ENCODE measurements at places on chromosomes 7 and 10.

- DNase-seq, result no peak
These were observed 118.0 kb downstream of the PPP1R3A start for GRCh38 chr7:113800826-113801225.

DNA sequence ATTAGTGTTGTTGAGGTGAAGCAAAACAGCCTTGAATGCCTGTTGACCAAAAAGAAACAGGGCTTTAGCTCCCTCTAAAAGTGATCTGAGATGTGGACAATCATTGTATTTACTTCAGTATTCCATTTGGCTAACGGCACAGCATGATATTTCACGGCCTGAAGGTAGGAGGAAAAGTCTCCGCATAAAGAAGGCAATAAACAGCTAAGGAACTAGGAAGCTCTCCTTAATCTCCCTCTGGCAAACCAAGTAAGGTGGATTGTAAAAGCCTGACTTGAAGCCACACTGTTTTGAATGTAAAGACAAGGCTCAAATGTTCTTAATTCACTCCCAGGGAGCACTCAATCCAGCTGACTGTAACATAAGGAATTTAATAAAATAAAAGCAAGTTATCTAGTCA lies 160.0 kb upstream of the ZNF804B start:
- no peak for DNase-seq

GRCh38 chr7:90879924-90880323 lies 283.8 kb downstream of the CDK14 start:
- DNase-seq, result no peak

DNA sequence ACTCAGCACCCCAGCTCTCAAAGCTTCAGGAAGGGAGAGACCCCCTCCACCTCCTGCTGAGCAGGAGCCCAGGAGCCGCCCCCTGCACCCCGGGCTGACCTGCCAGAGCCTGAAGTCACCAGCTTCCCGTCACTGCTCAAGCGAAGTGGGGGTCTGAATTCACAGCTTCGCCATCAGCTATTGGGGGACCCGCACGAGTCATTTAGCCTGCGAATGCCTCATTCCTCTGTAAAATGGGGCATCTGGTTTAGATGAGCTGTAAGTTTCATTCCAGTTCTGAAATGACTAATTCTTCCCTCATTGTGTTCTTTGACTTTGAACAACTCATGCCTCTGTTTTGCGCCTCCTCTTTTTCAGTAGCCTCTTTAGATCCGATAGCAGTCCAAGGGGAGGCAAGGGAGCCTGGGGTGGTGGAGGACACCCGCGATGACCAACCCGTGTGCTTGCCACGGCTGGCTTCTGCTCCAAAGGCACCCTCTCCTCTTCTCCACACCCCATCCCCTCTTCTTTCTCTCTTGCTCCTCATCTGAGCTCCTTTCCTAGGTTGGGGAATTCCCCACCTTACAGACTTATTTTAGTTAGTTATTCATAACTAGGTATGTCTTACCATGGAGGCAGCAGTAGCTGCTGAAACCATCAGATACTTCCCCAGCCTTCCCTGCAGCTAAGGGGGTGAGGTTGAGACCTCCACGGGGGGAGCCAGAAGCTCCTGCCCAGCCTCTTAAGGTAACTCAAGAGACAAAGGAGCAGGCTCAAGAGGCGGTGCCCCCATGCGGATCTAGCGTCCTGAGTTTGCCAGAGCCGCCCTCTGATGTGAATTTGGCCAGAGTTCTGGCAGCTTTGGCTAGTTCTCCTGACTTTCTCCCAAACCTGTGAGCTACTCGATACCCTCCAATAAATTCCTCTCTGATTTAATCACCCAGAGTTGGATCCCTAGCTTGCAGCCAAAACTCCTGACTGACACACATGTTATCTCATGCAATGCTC lies 47.7 kb downstream of the RBM17 start:
- DNase-seq, result no peak

- no peak for DNase-seq
These were observed 72.7 kb downstream of the ELFN1 start for GRCh38 chr7:1742555-1743303.

DNA sequence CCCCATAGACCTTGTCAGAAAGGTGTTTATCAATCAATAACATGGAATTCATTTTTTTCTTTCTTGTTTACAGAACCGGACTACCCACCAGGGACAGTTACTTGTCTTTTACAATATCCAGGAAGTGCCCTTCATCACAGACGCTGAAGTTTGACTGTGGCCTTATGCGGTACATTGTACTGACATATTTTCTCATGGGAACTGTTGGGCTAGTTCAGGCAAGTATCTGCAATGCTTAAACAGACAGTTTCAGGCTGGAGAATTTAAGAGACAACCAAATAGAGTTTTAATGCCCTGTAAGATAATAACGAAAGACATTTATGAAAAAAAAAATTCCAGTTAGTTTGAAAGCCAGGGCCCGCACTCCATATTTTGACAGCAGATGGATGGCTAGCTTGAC lies 246.4 kb downstream of the GATA3 start:
- DNase-seq, result no peak

DNA sequence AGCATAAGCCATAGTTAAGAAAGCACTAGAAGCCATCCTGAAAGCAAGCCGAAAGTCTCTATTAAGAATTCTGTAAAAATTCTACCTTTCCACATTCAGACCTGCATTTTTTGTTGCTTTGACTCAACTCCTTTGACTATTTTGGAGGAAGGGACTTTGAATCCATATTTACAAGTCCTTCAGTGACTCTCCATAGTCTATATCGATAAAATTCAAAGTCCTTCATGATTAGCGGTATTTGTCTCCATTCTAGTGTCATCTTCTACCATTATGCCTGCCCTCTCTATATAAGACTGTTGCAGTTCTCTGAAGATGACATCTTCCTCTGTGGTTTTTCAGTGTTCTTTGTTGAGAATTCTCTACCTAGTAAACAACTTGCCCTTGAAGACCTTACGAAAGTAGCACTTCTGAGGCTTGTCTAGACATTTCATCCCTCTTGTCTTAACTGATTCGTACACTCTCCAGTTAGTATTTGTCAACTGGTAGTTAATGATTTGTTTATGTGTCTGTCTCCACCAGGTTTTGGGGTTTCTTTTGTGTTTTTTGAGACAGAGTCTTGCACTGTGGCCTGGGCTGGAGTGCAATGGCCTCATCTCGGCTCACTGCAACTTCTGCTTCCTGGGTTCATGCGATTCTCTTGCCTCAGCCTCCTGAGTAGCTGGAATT lies 1.7 kb downstream of the CCSER2 start:
- no peak for DNase-seq

DNA sequence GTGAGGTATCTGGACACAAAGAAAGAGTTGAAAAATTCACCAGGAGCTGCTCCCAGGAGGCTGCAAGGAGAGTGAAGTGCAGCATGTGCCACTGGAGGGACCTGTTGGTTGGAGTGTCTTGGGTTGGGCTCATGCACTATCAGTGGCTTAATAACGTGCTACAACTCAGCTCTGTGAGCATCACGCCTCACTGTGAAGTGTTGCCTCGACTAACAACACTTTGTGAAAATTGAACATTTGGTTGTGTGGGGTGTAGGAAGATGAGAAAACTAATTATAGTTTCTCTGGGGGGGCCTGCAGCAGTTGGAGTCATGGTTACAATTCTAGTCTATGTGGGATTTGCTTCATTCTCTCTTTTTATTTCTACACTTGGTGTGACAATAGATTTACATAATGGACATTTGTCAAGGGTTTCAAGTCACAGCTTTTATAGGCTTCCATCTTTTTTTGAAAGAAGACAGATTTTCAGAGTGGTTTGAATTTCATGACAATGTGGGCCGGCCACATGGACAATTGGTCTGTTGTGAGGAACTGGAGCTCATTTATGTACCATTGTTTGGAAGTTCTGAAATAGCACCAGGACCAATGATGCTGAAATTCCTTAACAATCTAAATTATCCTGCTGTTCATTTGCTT lies 121.3 kb downstream of the RAMP3 start:
- DNase-seq, result no peak

DNA sequence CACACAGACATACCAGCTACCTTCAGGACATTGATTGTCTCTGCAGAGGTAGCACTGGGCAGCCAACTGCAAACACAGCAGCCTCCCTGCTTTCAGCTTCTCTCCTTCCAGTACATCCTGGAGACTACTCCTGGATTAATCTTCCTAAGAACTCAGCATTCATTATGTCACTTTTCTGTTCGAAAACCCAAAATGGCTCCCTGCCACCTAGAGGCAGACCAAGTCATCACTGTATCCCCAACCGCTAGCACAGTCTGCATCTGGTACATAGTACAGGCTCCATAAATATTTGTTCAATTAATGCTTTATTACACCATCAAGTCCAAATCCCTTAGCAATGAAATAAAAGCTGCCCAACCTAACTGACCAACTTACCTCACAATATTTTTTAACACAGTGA lies 5.0 kb upstream of the SEC31B start:
- DNase-seq, result no peak

DNA sequence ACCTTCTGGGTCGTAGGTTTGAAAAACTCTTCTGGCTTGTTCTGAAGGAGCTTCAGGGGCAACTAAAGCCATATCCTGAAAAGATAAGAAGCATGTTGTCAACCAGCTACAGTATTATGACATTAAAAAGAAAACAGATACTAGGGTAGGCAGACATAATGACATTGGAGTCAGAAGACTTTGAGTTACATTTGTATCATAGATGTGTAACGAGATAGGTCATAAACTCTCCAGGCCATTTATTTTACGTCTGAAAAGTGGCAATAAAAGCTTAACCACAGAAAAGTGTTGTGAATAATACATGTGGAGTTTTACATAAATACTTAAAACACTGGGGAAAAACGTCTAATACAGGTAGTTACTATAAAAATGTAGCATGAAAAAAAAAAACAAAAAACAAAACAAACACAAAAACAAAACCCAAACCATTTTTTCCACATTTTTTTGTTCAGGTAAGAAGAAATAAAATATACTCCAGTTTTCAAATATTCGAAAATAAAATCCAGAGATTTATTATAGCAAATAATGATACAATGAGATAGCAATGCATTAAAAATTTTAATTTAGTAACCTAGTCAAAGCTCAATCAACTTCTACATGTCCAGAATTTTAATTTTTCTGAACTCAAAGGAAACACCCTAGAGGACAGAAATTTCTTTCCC lies 64.1 kb downstream of the MINDY3 start:
- no peak for DNase-seq

DNA sequence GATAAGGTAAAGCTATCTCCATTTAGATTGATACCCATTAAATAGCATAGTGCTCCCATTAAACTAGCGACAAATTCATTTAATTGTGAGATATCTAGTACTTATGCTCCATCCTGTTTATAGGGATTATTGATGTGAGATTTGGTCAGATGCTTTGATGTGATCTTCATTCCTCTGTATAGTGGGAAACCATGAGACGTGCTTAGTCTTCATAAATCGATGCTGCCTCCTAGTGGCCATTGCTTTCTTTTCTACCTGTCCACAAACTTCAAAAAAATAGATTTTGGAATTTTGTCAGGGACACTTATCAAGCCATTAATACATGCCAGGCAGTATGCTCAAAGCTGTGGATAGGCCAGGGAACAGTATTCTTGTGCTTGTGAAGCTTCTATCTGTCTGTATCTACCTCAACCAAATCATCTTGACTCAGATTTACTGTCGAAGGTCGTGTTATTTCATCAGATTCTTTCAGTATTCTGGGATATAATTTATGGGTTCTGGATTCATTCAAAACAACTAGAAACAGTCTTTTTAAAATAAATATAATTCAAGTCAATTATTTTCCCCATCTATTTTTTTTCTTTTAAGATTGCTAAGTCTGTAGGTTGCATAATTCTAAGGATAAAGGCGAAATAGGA lies 12.0 kb downstream of the LSM8 start:
- peak; percentile 67 for DNase-seq

GRCh38 chr7:134902058-134902457 lies 84.2 kb upstream of the AGBL3 start:
- no peak for DNase-seq

Measured in DND-41 (cell line).